Posterior cingulate gyrus (tissue), 11 donors: ENCODE measurements at places on chromosomes 1 and 21.

GRCh38 chr1:204480515-204480914 lies 14.1 kb downstream of the PIK3C2B start:
- no peak for DNase-seq

- DNase-seq = no peak
These were observed 76.8 kb downstream of the CD46 start for GRCh38 chr1:207828485-207829158.

GRCh38 chr1:229087339-229087738 lies 183.6 kb upstream of the RAB4A start:
- no peak for DNase-seq

- DNase-seq = no peak
These were observed 9.2 kb downstream of the GCSAML start for GRCh38 chr1:247557926-247558674.

GRCh38 chr1:12001996-12002493 lies 17.3 kb upstream of the MIIP start:
- no peak for DNase-seq

DNA sequence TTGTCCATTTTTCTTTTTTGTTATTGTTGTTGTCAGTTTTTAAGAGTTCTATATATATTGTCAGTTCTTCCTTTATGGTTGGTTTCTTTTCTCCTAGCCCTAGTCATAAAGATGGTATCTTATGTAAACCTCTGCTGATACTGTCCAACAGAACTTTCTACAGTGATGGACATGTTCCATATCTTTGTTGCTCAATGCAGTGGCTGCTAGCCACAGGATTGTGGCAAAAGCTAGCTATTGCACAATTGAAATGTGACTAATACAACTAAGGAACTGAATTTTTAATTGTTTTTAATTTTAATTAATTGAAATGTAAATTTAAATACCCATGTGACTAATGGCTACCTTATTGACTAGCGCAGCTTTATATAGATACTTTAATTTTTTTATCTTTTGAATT lies 411.8 kb upstream of the PTBP2 start:
- no peak for DNase-seq

DNA sequence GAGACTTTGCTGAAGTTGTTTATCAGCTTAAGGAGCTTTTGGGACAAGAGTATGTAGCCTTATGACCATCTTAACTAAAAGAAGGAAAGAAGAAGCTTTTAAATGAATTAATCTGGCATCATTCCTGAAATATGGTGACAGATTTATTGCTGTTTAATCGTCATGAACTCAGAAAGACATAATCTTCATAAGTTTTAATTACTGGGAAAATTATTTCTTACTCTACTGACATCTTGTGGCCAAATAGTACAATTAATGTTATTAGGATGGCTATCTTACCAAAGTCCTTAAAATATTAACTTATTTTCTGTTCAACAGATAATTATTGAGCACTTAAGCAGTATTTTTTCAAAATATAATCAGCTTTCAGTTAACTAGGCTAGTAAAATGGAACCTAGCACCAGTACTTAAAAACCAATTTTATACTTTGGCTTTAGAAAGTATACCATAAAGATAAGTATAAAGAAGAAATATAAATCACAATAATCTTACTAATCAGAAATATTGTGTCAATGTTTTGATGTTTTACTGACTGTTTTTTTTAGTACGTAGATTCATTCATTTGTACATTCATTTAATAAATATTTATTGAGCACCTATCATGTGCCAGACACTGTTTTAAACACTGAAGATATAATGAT lies 34.7 kb upstream of the GPR25 start:
- DNase-seq = no peak

DNA sequence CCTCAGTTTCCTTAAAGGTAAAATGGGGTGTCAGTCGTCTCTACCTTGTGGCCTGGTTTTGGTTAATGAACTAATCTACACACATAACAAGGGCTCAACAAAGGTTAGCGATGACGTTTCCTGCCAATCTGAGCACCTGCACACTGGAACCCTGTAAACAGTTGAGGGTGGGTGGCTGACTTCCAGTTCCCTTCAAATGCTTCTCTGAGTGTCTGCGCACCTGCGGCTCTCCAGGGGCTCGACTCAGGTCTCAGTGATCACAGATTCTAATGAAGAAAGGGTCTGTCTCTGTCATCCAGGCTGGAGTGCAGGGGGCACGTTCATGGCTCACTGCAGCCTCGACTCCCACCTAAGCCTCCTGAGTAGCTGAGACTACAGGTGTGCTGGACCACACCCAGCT lies 3.3 kb upstream of the AGPAT3 start:
- no peak for DNase-seq

- DNase-seq = no peak
These were observed 36.3 kb downstream of the DHCR24 start for GRCh38 chr1:54850737-54851136.

- DNase-seq = no peak
These were observed 77.0 kb upstream of the POU3F1 start for GRCh38 chr1:38123356-38124135.

- DNase-seq = no peak
These were observed 81.2 kb downstream of the TOMM20 start for GRCh38 chr1:235047331-235047871.

DNA sequence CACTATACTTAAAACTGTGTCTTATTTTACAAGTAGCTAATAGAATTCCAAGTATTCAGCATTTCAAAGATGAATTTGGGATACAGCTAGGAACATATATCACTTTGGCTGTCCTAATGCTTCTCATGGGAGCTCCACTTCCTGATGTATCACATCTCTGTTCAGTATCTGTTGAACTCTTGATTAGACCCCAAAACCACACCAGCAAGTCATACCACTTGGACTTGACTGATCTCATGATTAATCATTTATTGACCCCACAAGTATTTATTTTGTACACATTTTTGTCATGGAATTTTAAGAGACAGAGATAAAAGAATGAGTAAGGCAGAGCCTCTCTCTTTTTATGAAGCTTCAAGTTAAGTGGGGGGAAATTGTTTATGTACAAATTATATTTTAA lies 30.0 kb downstream of the TMPRSS15 start:
- DNase-seq = no peak

DNA sequence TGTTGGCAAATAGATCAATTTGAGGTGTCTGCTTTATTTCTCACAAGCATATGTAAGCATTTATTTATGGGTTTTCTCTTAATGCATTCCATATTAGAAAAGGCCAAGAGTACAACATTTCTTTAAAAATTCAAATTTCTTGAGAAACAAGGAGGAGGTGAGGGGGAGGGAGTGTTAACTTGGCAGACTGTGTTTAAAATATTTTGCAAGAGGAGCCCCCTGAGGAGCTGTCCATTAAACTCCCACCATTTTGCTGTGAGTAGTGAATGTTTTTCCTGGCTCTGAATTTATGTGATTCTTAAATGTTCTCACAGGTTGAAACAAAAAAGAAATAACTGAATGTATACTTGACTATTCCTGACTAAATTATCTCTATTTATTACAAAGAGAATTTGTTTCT lies 363.8 kb downstream of the PTPRC start:
- DNase-seq = no peak
